AG08395 (cell line): ENCODE measurements at places on chromosomes 13 and 19.
A peak's percentile ranks its signal among the peaks of the same experiment; 100 is the strongest.

DNA sequence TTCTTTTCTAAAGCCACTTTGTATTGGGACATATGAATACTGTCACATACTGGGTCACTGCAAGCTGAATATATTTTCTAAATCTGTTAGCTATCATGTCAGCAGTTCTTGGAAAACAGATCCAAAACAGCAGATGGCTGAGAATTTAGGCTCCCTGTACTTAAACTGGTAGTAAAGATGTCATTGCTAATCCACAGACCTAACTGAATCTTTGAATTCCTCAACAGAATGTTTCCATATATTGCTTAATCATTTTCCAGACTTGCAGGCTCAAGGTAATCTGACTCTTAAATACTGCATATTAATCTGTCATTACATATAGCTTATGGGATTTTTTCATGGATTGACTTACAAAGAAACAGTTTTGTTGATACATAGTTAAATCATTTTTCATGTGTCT, 639.0 kb upstream of the KLHL1 start:
- no peak for DNase-seq

- no peak for DNase-seq
Measured at GRCh38 chr13:67045357-67045756, 184.8 kb downstream of the PCDH9 start.

- DNase-seq = peak; percentile 46
Measured at GRCh38 chr19:39671739-39672363, 16.1 kb downstream of the LGALS16 start.

DNA sequence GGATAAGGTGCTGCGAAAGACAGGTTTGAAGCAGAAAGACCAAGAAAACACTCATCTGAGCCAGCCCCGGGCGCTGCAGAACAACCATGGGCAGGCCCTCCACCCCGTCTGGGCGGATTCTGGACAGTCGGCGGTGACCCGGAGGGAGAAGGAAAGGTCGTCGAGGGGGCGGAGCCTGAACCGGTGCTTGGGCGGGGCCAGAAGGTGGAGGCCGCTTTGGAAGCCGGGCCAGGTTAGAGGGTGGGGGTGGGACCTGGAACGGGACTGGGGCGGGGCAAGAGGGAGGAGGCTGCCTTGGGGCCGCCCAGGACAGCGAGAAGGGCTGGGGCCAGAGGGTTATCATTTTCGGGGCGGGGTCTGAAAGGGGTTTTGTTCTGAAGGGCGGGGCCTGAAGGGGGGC, 5.0 kb upstream of the ZNF765 start:
- no peak for DNase-seq

- DNase-seq = no peak
Measured at GRCh38 chr13:97753942-97754670, 199.4 kb upstream of the IPO5 start.

DNA sequence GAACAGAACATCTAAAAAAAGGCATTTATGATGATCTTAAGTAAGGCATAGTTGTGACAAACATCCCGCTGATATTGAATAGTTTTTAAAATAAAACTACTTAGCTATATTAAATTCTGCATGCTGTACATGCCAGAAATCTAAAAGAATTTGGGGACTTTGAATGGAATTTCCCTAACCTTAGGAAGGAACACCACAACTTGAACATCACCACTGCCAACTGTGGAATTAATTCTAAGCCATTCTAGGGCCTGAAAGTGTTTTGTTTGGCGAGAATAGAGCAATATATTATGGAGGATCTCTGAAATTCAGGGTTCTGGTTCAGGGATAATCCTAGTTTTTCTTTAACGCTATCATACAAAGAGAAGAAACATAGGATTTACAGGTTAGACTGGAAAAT, 17.8 kb upstream of the LATS2 start:
- DNase-seq = no peak

- DNase-seq = no peak
Measured at GRCh38 chr13:113650731-113651148, 7.3 kb downstream of the ATP4B start.

DNA sequence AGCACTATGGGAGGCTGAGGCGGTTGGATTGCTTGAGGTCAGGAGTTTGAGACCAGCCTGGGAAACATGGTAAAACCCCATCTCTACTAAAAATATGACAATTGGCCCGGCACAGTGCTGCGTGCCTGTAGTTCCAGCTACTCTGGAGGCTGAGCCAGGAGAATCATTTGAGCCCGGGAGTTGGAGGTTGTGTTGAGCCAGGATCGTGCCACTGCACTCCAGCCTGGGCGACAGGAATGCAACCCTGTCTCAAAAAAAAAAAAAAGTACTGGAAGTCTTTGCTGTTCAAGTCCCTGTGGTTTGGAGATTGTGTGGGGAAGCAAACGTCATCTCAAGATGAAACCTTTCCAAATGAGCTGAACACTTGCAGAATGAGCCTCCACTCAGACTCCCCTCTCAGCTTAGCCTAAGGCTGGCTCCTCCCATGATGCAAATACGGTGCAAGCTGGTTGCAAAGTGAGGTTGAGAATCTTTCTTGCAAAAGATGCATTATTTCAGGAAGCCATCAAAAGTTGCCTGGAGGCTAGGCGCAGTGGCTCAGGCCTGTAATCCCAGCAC, 46.2 kb downstream of the MYO9B start:
- DNase-seq = peak; percentile 84

GRCh38 chr19:35042056-35042730, 672 bp downstream of the HPN start:
- DNase-seq = no peak
